ENCODE measurements at places on chromosomes 1 and 21. TPM values are rescaled to one million over a fixed set of nuclear protein-coding genes. Genes with fewer than 3 reads are reported as not detected.

- H3K27ac ChIP-seq, result no peak overlapping the region
- H3K4me3 ChIP-seq, result no peak overlapping the region
- no peak for DNase-seq
- no peaks in the 10 kb centered on the region for H3K4me1 ChIP-seq
- no peaks in the 10 kb centered on the region for H3K36me3 ChIP-seq
Measured at GRCh38 chr1:77263708-77264107, 18.1 kb upstream of the AK5 start.

- H3K4me1 ChIP-seq, result no peaks in the 10 kb centered on the region
- H3K27ac ChIP-seq, result no peak overlapping the region
- H3K4me3 ChIP-seq, result no peak overlapping the region
- DNase-seq, result peak; percentile 8
Measured at GRCh38 chr1:48916130-48917069, 139.7 kb upstream of the BEND5 start.

GRCh38 chr1:238581332-238581731, 690.6 kb upstream of the ZP4 start:
- H3K27me3 ChIP-seq, result no peaks in the 10 kb centered on the region
- H3K36me3 ChIP-seq, result no peaks in the 10 kb centered on the region
- H3K27ac ChIP-seq, result no peak overlapping the region
- H3K4me3 ChIP-seq, result no peak overlapping the region
- DNase-seq, result no peak

DNA sequence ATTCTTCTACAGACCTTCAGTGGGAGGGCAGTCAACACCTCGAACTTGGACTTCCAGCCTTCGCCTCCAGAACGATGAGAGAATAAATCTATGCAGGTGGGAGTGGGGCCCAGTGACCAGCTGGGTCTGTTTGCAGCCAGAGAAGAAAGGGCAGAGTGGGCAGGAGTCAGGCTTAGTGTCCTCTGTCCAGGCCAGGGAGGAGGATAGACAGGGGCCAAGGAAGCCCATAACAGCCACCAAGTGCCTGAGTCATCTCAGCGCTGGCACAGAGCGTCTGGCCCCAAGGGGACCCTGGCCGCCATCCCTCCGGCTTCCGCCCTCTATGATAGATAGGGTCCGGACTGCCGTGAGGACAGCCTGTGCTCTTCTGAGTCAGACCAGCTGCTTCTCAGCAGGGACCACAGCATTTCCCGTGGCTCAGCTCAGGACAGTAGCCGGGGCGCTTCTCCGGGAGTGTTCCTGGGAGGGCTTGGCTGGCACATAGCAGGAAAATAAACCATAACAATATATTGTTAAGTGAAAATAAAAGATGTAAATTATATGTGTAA, 133.1 kb upstream of the C1orf174 start:
- H3K36me3 ChIP-seq, result no peaks in the 10 kb centered on the region
- H3K27me3 ChIP-seq, result peaks cover 24% of the 10 kb centered on the region
- no peaks in the 10 kb centered on the region for H3K4me1 ChIP-seq

GRCh38 chr1:175579956-175580750, 163.2 kb downstream of the TNR start:
- H3K27me3 ChIP-seq, result peaks cover 50% of the 10 kb centered on the region
- H3K4me3 ChIP-seq, result no peak overlapping the region
- H3K36me3 ChIP-seq, result no peaks in the 10 kb centered on the region

Gene SLC37A1
- total RNA-seq, result 15.0 TPM

GRCh38 chr1:3529099-3529729, 74.7 kb downstream of the ARHGEF16 start:
- H3K36me3 ChIP-seq, result no peaks in the 10 kb centered on the region
- H3K27me3 ChIP-seq, result no peaks in the 10 kb centered on the region
- H3K4me1 ChIP-seq, result peaks cover 22% of the 10 kb centered on the region
- no peak for DNase-seq
- H3K27ac ChIP-seq, result no peak overlapping the region

Gene TYW3
- total RNA-seq, result 31.8 TPM

- H3K27ac ChIP-seq, result no peak overlapping the region
- no peaks in the 10 kb centered on the region for H3K4me1 ChIP-seq
- H3K36me3 ChIP-seq, result no peaks in the 10 kb centered on the region
- DNase-seq, result no peak
- no peak overlapping the region for H3K4me3 ChIP-seq
- peaks cover 9% of the 10 kb centered on the region for H3K27me3 ChIP-seq
Measured at GRCh38 chr1:110091381-110091780, 20.9 kb upstream of the UBL4B start.

DNA sequence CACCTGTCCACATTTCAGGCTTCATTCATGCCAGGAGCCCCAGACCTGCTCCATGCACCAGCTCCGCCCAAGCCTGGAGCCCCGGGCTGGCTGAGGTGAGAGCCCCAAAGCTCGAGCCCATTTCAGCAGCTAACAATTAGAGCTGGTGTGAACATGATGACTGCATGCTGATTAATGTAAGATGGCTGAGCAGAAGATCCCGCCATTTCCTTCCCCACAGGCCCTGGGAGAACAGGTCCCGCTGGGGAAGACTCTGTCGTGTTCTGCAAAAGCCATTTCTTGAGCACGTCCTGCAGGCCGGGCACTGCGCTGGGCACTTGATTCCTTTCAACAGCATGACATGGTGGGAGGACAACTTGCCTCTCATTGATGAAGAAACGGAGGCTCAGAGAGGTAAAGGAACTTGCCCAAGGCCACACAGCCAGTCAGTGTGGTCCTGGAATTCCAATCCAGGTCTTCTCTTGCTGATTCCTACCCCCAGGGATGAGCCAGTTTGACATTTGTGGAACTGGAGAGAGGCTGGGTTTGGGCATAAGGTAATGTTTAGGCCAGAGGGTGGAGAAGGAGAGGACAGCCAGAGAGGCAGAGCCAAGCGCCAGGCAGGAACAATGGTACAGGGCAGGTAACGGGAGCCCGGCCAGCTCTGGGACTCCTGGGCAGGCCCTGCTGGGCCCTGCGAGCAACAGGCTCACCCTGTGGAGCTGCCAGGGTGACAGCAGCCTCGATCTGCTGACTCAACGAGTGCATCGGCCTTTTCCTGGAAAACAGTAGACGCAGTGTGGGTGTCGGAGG, 28.1 kb upstream of the EPHA2 start:
- no peaks in the 10 kb centered on the region for H3K27me3 ChIP-seq
- peak overlapping the region; percentile 47 for H3K27ac ChIP-seq
- no peak for DNase-seq
- H3K36me3 ChIP-seq, result no peaks in the 10 kb centered on the region

Gene CD53
- total RNA-seq, result 0.96 TPM

Gene MARK1
- total RNA-seq, result 3.6 TPM

- no peaks in the 10 kb centered on the region for H3K27me3 ChIP-seq
- peaks cover 35% of the 10 kb centered on the region for H3K4me1 ChIP-seq
- H3K36me3 ChIP-seq, result no peaks in the 10 kb centered on the region
- no peak overlapping the region for H3K27ac ChIP-seq
- DNase-seq, result no peak
- no peak overlapping the region for H3K4me3 ChIP-seq
Measured at GRCh38 chr1:64923294-64923718, 43.0 kb downstream of the JAK1 start.

DNA sequence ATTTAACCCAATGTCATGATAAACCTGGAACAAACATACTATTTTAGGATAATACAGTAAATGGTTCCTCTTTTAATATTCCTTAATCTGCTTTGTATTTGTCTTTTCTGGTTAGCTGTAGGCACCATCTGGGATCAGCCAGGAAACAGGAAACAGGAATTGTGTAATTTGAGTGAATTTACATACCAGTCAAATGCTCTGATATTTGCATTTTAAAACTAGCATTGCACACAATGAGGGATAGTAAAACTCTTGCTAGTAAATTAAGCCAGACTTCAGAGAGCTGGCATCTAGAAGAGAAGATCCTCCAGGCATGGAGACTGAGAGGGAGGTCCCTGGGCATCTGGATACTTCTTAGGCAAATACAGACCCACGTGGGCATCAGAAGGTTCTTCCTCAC, 103.5 kb downstream of the HMCN1 start:
- no peaks in the 10 kb centered on the region for H3K36me3 ChIP-seq
- H3K27ac ChIP-seq, result no peak overlapping the region
- H3K27me3 ChIP-seq, result no peaks in the 10 kb centered on the region
- no peak overlapping the region for H3K4me3 ChIP-seq
- no peaks in the 10 kb centered on the region for H3K4me1 ChIP-seq

DNA sequence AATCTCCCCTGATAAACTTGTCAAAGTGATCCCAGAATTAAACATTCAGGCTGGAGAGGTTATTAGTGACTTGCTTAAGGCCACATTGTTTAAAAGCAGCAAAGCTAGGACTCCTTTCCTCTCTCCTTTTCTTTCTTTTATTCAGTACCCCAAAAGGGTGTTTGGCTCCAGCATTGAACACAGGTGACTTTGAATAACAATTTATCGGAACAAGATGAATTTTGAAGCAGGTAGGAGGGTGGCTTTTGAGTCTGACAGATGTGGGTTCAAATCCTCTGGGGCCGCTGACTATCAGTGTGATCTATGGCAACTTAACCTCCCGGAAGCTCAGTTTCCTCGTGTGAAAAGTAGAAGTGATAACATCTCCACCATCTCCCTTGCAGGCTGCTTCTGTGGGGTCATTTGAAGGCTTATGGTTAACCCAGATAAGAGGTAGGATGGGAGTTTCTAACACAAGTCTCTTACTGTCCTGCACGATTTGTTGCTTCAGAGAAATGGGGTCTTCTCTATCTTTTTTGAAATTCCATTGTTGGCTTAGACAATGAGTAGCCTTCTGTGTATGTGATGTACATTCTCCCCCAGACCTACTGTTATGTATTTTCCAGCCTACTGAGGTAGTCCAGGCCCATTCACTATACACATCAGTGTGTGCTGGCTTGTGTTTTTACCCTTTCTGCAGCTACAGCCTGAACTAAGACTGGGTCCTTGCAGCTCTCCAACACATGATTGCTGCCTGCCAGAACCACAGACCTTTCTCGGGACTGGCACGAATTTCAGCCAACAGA, 29.0 kb downstream of the JUN start:
- no peaks in the 10 kb centered on the region for H3K36me3 ChIP-seq
- no peak for DNase-seq
- no peaks in the 10 kb centered on the region for H3K27me3 ChIP-seq
- H3K4me3 ChIP-seq, result no peak overlapping the region
- H3K27ac ChIP-seq, result peak overlapping the region; percentile 54

Gene CRP
- 1.3 TPM for total RNA-seq

DNA sequence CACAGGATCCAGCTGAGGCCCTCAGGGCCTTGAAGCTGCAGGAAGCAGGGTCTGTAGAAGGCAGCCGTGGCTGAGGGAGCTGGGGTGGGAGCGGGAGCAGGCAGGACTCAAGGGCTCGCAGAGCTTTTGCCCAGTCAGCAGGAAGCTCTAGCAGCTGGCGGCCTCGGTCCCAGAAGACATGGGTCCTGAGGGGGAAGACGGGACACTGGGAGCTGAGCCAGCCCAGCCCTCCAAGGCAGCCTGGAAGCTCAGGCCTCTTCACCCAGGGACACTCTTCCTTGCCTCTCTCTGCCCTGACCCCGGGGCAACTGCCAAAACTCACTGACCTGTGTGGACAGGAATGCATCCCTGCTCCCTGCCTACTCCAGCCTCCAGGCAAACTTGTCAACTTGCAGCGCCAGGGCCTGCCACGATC, 8.9 kb downstream of the ADGRB2 start:
- no peaks in the 10 kb centered on the region for H3K36me3 ChIP-seq
- no peak overlapping the region for H3K27ac ChIP-seq
- H3K4me1 ChIP-seq, result peaks cover 19% of the 10 kb centered on the region
- no peak for DNase-seq

Gene KCNK2
- total RNA-seq, result 0.27 TPM

DNA sequence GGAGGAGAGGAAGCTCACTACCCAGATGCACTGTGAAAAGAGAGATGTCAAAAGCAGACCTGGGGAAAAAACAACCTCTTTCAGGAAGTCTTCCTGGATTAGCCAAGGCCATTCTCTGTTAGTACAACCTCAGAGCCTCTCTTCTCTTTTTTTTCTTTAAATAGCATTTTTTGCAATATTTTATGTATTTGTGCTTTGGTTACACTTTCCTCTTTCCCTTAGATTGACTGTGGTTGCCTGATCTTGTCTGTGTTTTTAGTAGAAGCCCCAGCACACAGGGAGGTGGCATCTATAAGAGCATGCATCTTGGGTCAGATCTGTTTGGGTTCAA, 18.8 kb downstream of the SLC26A9 start:
- 0 out of 2 replicates have a peak, but pooled peaks cover 3% of the 10 kb centered on the region for H3K27me3 ChIP-seq
- no peak overlapping the region for H3K4me3 ChIP-seq
- H3K27ac ChIP-seq, result no peak overlapping the region
- DNase-seq, result no peak
- H3K36me3 ChIP-seq, result no peaks in the 10 kb centered on the region

DNA sequence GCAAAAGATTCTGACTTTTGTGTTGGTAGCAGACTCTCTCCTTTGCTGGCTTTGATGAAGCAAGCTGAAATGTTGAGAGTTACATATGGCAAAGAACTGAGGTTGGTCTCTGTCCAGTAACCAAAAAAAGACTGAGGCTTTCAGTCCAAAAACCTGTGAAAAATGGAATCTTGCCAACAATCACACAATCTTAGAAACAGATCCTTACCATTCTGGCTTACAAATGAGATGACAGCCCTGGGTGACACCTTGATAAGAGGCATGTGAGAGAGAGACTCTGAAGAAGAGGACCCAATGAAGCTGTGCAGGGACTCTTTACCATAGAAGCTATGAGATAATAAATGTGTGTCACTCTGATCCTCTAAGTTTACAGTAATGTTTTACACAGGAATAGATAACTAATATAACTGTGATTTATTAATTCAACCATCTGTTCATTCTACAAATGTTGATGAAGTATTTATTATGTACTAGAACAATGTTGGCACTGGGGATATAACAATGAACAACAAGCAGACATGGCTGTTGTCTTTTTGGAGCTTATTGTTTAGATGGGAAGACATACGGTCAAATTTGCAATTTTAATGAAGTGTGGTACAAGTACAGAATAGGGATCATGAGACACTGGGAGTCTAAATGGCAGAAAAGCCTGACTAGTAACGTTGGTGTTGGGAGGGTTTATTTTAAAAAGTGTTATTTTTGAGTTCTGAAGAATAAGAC, 251.0 kb downstream of the OLFM3 start:
- no peak overlapping the region for H3K27ac ChIP-seq
- no peaks in the 10 kb centered on the region for H3K4me1 ChIP-seq
- no peaks in the 10 kb centered on the region for H3K36me3 ChIP-seq
- DNase-seq, result no peak

- peaks cover 28% of the 10 kb centered on the region for H3K4me1 ChIP-seq
- no peaks in the 10 kb centered on the region for H3K27me3 ChIP-seq
- no peak overlapping the region for H3K4me3 ChIP-seq
- no peak for DNase-seq
- H3K27ac ChIP-seq, result no peak overlapping the region
Measured at GRCh38 chr1:68210027-68210426, 22.3 kb downstream of the WLS start.

DNA sequence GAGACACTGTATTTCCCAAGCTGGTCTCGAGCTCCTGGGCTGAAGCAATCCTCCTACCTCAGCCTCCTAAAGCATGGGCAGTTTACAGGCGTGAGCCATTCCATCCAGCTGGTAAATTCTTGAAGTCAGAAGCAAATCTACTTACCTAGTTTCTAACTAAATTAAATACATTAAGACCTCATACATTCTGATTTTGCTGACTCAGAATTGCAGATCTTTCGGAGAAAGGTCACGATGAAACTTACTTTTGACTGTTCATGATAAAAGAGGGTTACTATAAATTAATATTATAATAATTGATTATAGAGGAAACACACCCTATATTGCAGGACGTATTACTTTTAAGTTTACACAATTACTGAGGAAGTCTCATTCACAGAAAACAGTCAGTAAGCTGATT, 132.3 kb downstream of the ZZZ3 start:
- no peak overlapping the region for H3K27ac ChIP-seq
- DNase-seq, result no peak
- H3K27me3 ChIP-seq, result no peaks in the 10 kb centered on the region
- H3K4me1 ChIP-seq, result no peaks in the 10 kb centered on the region
- no peak overlapping the region for H3K4me3 ChIP-seq
- H3K36me3 ChIP-seq, result no peaks in the 10 kb centered on the region

GRCh38 chr1:42737986-42738677, 1.9 kb downstream of the CLDN19 start:
- H3K27ac ChIP-seq, result no peak overlapping the region
- H3K36me3 ChIP-seq, result no peaks in the 10 kb centered on the region
- DNase-seq, result no peak
- H3K27me3 ChIP-seq, result no peaks in the 10 kb centered on the region

All from HCT116 (cell line).